ENCODE measurements at places on chromosomes 3 and 15.
A peak's percentile ranks its signal among the peaks of the same experiment; 100 is the strongest.

- DNase-seq, result no peak
Measured at GRCh38 chr3:119408243-119408950, 55.0 kb downstream of the TMEM39A start.

DNA sequence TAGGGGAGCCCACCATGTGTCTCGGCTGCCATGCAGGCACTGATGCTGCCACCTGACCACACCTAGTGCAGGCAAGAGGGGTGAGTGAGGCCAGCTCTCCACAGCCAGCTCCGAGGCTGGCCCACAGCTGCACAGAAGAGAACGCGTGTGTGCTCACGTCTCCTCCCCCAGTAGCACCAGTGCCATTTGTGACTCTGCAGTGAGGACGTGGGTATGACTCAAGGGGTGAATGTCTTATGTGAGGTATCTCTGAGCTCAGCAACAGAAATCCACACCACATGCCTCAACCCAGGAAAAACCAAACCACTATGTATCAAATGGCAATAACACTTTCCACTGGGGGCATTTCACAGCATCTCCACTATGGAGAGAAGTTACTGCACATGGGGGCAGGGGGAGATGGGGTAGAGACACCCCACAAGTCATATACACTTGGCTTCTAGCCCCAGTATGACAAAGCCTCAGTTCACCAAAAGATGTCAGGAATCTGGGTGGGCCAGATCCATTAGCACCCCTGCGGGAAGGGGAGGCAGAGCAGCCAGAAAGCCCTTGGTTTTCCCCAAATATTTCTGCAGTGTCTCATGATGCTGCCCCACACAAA is 87.6 kb downstream of the LRIG1 start:
- no peak for DNase-seq

DNA sequence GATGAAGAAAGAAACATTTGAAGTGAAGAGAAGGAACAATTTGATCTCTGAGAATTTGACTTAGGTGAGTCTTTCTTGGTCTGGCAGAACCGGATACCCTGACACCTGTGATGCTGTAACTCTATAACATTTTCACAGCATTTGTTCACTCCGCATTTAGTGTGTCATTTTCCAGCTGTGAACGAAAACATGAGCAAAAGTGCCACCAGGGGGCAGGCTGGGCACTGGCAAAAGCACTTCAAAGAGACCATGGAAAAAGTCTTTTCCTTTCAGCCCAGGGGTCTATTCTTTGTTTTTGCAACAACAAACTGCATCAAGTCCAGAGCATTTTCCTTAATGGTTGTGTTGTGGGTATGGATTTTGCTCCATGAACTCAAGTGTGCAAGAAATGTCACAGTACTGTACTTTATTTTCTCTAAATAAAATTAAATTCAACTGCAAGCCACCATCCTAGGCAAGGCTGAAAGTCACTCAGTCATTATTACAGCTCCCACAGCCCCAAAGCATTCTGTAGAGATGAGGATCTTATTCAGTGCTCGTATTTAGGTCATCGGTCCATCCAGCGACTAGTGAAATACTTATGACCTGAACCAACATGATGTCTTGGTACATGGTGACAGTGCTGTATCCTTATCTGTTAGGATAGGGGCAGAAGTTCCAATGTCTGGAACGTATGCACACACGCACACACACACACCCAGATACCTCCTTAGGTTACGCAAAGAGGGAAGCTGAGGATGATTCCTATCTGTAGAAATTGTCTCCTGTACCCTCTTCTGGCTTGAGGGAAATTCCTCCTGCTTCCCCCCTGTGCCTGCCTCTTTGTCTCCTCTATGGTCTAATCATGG is 125.5 kb downstream of the GADL1 start:
- peak; percentile 52 for DNase-seq

GRCh38 chr3:31561891-31562290 is 29.2 kb downstream of the STT3B start:
- no peak for DNase-seq

DNA sequence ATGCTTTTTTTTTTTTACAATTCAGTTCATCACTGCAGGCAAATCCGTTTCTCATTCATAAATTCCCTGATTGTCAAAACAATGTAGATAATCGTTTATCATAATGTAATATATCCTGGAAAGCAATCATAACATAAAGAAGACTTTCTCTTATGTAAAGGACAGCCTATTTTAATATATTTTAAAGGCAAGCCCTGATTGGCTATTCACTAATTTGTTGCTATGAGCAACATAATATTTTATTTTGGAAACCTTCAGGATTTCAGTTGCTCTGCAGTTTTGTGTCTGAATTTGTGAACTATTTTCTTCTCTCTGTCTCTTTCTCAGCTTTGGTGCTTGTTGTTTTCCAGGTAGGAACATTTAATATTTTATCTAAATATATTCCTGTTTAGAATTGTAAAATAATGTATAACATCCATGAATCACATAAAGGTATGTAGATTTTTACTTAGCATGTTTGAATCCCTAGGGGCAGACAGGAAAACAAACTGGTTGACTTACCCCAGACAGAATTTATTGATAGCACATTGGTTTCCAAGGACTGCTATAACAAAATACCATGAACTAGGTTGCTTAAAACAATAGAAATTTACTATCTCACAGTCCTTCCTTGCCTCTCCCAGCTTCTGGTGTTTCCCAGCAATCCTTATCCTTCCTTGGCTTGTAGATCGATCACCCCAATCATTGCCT is 253.5 kb downstream of the CDIN1 start:
- DNase-seq, result no peak

DNA sequence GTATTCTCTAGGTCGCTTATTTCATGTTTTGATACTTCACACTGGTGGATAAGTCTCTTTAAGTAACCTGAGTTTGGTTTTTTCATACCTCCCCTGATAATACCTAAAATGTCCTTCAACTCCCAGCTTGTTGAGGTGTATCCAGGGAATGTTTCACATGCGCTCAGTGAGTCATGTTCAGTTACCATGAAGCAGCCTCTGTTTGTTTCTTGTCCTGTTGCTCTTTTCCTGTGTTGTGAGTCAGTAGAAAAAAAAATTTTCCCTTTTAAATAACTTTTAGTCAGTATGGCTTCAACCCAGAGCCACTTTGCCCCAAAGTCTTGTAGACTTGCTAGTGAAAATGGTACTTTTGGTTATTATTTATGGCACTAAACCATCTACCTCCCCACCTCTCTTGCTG is 278.4 kb upstream of the ZPLD1 start:
- no peak for DNase-seq

- DNase-seq, result no peak
Measured at GRCh38 chr15:78630886-78631633, 9.9 kb downstream of the CHRNB4 start.

GRCh38 chr3:118641608-118642007 is 393.0 kb downstream of the IGSF11 start:
- DNase-seq, result peak; percentile 52

DNA sequence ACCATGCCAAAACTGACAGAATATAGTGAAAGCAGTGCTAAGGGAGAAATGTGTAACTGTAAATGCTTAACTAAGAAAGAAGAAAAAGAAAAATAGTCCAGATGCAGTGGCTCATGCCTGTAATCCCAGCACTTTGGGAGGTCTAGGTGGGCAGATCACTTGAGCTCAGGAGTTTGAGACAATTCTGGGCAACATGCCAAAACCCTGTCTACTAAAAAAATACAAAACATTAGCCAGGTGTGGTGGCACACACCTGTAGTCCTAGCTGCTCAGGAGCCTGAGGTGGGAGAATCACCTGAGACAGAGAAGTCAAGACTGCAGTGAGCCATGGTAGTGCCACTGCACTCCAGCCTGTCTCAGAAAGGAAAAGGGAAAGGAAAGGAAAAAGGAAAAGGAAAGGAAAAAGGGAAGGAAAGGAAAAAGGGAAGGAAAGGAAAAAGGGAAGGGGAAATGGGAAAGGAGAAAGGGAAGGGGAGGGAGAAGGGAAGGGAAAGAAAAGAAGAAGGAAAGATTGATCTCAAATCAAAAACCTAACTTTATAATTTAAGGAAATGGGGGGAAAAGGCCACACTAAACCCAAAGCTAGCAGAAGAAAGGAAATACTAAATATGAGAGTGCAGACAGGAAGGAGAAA is 20.3 kb downstream of the C3orf33 start:
- no peak for DNase-seq

GRCh38 chr15:60128710-60129109 is 124.6 kb downstream of the FOXB1 start:
- DNase-seq, result no peak

DNA sequence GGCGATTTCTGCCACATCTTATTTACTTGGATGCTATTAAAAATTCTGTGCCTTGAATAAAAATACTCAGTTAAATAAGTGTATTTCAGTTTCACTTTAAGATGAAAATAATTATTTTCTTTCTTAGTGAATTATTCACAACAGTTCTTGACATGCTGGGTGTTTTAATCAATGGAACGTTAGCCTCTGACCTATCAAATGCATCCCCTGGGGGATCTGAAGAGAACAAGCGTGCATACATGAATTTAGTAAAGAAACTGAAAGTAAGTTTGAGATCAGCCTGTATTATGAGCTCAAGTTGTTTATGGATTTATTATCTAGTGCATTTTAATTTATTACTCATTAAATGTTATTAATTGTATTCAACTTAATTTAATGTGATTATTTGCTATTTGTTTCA is 597 bp downstream of the P2RY12 start:
- no peak for DNase-seq

DNA sequence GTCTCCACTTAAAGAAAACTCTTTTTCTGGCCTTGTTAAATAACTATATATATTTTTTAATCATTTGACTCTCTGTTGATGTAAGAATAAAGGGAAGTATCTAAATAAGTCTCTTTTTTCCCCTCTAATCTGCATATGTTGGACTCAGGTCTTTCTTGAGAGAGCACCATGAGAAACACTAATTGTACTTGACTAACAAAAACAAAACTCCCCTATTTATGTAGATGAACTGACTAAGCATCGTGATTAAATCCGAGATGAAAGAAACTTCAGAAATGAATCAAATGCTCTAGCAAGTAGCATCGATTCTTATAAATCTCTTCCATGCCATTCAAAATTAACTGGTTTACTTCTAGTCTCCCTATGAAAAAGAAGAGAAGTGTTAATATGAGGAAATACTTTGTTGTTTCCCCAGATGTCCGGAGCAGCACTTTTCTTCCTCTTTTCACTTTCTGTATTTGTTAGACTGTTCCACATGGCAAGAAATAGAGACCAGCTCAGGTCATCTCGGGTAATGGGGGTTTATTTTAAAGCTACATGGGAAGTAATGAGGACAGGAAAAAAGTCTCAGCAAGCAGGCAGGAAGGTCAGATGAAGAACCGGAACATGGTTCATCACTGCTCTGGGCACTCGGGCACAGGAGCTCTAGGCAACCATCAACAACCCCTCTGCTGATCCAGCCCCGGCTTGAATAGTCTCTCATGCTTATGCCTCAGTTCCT is 288.3 kb downstream of the CNTN6 start:
- no peak for DNase-seq

- no peak for DNase-seq
Measured at GRCh38 chr3:176328198-176328597, 869.1 kb downstream of the TBL1XR1 start.

DNA sequence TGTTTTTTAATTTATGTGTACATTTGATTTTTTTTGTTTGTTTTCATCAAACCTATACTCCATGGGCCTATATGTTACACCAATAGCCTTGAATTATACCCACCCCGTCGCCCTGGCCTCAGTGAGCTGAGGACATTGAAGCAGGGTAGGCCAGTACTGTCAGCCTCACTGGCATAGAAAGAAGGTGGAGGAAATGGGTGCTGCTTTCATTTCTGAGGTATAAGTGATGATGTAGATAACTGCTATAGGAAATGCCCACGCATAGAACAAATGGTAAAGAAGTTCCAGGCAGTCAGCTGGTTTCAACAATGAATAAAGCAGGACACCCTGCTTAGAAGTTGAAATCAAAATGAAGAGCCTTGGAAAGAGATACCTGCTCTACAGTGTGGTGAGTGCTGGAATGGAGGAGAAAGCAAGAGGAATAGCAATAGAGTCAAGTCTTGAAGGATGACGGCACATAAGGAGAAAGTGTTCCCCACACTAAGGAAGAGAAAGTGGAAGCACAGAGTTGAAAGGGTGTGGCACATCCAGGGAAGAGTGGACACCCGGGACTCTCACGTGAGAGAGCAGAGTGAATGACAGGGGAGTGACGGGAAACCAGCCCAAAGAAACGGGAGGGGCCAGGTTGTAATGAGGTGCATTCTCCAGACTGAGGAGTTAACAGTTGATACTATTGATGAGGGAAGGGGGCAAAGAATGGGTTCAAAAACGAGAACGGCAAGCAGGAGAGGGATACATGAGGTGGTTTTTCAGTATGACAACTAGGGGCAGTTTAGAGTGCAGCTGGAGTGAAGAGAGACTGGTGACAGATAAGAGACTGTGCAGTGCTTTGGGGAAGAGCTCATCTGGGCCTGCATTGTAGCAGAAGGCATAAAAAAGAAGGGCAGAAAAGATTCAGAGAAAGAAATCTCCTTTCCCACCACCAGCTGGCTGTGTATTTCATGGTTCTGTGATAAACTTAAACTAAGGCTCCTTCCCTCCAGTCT is 70.5 kb downstream of the KLHL25 start:
- no peak for DNase-seq

DNA sequence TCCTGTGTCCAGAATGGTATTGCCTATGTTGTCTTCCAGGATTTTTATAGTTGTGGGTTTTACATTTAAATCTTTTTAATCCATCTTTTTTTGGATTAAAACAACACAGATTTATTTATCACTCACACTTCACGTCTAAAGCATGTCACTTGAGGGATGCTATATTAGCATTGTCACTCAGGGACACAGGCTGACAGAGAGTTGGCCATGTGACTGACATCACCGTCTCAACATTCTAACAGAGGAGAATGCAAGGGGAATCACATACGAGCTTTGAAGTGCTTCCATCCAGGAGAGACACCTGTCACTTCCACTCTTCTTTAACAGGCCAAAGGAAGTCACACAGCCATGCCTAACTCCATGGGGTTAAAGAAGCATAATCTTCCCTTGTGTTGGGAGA is 204.6 kb upstream of the AZI2 start:
- DNase-seq, result no peak

GRCh38 chr3:74415731-74416130 is 198.7 kb downstream of the CNTN3 start:
- DNase-seq, result peak; percentile 45

GRCh38 chr15:51603002-51603401 is 19.6 kb downstream of the DMXL2 start:
- no peak for DNase-seq

DNA sequence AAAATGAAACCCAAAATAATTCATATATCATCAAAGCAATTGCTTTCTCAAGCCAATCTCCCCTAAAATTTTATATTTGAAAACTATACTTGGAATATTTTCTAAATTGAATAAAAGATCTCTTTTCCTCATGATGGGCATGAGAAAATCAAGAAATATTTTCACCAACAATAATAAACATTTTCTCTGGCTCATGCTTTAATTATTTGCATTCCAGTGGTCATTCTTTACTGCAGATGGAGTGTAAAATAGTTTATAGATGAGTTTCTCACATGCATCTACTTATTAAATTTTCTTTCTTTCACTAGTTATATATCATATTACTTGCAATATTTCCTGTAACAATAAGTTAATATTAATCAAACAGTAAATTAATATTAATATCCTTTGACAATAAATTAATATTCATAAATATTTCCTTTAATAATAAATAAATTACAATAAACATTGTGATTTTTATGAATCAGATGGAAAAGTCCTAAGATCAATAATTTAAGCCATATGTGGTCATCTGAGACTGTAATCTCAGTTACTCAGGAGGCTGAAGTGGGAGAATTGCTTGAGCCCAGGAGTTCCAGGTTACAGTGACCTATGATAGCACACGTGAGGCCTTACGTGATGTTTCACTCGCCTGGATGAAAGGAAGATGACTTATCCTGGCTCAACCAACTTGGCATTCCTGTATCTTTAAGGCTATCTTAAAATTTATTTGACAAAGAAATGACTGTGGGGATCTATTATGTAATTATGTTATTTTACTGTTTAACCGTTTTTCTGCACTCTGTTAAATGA is 958.8 kb downstream of the ZPLD1 start:
- DNase-seq, result no peak

Measured in iPS DF 6.9 (cell line).